ENCODE measurements at places on chromosomes 3 and 15.

GRCh38 chr3:125123451-125124305, 67.9 kb upstream of the HEG1 start:
- no peak for DNase-seq

DNA sequence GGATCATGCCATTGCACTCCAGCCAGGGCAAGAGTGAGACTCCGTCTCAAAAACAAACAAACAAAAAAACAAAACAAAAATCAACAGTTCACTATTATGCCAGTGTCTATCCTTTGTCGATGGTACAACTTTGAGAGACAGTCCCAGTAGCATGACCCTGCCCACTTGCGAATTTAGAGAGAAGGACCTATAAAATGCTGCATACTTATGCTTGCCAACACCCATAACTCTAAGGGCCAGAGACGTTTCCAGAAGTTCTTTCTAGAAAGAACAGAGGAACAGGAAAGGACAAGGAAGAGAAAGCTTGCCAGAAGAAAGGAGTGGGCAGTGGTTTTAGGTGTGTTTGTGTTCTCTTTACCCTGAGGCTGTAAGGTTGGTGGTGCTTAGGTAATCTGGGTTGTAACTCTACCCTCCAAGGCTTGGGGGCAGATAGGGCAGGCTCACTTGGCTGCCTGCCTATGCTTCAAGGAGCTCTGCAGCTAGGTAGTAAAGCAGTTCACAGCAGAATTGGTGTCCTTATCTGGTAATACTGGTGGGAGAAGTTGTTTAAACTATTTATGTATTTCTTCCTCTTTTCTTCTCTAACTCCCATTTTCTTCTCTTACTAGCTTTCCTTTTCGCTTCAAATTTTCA, 50.6 kb upstream of the SPPL2A start:
- no peak for DNase-seq

- DNase-seq, result no peak
Observed at GRCh38 chr3:170278627-170279026, 56.4 kb downstream of the PRKCI start.

DNA sequence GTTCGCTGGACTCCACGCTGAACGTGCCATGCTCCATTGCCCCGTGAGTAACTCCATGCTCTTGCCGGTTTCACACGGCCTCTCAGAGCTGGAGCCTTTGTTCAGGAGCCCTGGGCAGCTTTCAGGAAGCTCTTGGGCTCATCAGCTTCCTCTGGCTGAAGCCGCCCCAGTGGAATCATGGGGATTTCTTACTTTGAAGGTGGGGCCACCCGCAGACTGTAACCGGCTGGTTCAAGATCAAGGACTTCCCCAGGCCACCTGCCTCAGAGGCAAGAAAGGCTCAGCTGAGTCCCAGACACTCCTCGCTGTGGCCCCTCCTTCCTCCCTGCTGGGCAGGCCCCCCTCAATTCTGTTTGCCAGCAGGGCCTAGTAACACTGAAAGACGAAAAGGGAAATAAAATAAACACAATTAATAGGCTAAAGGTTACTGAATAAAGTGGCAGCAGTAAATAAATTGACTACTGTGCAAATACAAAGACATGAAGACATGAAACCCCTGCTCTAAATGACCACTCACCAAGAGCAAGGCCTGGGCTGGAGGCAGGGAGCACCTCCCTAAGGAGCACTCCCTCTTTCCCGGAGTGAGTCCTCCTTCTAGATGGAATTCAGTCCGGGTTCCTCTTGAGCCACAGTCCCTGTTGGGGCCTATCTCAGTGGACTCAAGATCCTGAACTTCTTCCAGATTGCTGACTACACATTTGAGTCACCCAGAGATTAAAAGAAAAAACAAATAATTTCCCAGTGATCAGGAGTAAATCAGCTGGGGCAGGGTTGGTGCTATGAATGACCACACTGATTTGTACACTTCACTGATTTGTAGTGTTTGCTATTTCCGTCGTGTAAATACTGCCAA, 51.0 kb downstream of the ZDHHC19 start:
- DNase-seq, result no peak

GRCh38 chr3:26713091-26713490, 90.5 kb downstream of the LRRC3B start:
- DNase-seq, result no peak

GRCh38 chr3:65080432-65080831, 392.6 kb upstream of the ADAMTS9 start:
- no peak for DNase-seq

- DNase-seq, result no peak
Observed at GRCh38 chr15:27165590-27165989, 194.6 kb downstream of the GABRG3 start.

DNA sequence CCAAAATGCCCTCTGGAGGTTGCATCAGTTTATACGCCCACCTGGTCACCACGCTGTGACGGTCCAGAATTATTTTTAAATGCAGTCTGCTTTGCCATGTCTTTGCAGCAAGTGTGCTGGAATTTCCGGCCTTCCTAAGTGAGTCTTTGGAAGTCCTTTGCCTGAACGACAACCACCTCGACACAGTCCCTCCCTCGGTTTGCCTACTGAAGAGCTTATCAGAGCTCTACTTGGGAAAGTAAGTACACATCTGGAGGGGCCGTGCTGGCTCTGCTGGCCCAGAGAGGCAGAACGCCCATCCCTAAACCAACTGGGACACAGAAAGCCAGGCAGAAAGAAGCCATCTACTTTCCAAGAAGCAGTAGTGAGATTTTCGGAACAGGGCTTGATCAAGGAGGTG, 101.8 kb downstream of the LRRK1 start:
- no peak for DNase-seq

DNA sequence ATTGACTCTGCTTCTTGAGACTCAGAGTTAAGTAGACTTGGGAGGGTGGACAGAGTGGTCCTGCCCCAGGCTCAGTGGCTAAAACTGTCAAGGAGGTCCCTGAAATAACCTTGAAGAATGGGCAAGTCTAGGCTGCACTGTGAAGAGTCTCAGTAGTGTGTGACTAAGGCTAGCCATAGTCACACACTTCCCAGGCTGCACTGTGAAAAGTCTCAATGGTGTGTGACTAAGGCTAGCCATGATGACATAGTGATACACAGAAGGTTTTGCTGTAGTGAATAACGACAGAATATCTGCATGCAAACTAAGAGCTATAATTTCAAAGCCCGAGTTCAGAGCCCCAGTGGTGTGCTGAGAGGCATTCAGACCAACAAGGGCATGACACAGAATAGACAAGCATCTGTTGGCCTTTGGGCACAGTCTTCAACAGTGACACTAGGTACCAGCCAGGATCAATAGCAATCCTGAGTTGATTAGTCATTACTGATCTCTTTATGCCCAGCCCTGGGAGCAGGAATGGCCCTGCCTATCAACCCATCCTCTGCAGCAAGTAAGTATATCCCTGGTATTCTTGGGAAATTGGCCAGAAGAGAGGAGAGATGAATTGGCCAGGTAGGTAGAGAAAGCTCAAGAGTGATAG, 72.4 kb upstream of the BBX start:
- DNase-seq, result no peak

GRCh38 chr3:162021206-162021605, 524.6 kb downstream of the OTOL1 start:
- no peak for DNase-seq
